ENCODE measurements at places on chromosomes 6 and 20.
A peak's percentile ranks its signal among the peaks of the same experiment; 100 is the strongest.

DNA sequence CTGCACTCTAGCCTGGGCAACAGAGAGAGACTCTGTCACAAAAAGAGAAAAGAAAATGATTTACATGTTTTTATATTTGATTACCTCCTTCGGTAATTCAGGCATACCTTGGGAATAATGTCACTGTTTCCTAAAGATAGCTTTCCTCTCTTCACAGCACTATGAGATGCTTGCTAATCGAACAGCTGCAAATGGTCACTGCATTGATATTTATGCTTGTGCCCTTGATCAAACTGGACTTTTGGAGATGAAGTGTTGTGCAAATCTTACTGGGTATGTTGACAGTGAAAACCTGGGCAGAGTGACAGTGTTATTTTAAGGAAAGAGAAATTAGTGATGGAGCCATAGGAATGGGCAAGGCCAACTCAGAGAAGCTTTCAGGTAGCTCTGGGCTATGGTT lies 19.6 kb downstream of the SEC23B start:
- DNase-seq, result no peak

DNA sequence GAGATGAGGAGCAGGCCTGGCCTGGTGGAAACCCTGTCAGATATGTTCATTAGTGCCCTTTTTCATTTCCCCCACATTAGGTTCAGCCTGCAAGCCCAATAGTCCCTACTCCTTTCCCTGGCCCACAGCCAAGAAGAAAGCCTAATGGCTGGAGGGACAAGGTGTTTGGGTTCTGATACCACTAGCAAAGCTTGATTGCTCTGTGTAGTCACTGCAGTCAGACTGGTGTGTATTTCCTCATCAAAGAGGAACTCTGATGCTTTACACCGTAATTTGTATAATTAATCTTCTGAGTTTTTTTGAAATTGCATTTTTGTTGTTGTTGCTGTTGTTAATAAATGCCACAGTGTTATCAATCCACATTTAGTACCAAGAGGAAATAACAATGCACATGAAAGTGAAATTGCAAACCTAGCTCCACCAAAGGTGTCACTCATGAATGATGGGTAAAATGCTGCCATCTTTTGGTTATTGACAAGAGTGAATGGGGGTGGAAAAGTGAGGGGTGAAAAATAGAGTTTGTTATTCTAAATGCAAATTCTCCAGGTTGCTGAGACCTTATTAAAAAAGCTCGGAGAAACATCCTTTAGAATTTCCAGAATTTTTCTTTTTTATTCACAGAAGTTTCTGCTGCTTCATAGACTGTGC lies 320.2 kb upstream of the POU3F2 start:
- DNase-seq, result no peak

GRCh38 chr6:137906020-137906472 lies 39.0 kb downstream of the TNFAIP3 start:
- DNase-seq, result no peak

DNA sequence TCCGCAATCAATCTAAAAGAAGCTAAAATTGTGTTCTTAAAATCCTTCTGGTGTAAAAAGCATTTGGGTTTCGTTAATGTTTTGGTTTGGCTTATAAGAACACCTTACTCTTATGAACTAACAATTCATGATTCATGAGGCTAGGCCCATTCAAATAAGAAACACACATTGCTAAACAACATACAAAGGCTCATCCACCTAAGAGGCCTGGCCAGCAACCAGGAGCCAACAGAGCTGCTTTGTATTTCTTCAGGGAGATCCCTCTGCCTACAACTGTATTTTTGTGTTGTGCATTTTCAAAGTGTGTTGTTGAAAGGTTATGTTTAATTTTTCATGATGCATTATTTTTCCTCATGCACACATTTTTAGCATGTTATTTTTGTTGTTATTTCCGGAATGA lies 98.6 kb downstream of the PTPRK start:
- DNase-seq, result no peak

GRCh38 chr6:149031859-149032598 lies 285.2 kb downstream of the UST start:
- DNase-seq, result no peak

- no peak for DNase-seq
Measured at GRCh38 chr6:4010689-4011090, 68.2 kb downstream of the FAM217A start.

GRCh38 chr6:153150752-153151440 lies 19.8 kb upstream of the RGS17 start:
- DNase-seq, result no peak

DNA sequence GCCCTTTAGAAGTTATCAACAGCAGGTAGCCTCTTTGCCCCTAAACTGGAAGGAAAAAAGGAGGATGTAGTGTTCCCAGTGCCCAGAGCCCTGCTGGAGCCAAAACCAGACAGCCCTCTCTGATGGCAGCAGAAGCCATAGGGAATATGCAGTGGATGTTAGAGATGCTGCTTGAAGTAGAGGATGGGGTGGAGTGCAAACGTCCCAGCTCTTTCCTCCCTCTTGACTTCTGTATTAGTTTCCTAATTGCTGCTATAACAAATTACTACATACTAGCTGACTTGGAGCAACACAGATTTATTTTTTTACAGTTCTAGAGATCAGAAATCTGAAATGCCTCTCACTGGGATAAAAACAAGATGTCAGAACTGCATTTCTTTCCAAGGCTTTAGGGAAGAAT lies 12.5 kb upstream of the CD2AP start:
- no peak for DNase-seq

DNA sequence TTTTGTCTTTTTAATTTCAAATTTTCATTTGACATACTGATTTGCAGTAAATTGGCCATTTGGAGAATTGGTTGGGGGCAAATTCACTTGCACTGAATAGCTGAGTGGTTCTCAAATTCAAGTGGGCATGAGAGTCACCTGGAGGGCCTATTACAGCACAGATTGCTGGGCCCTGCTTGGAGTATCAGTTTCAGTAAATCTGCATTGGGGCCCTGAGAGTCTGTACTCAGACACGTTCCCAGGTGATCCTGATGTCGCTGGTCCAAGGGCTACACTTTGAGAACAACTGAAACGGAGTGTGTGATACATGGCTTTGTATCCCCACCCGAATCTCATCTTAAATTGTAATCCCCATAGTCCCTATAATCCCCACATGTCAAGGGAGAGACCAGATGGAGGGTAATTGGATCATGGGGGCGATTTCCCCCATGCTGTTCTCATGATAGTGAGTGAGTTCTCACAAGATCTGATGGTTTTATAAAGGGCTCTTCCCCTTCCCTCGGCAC lies 115.9 kb downstream of the KLHL32 start:
- no peak for DNase-seq

GRCh38 chr20:23629017-23629541 lies 8.7 kb downstream of the CST3 start:
- DNase-seq, result no peak

DNA sequence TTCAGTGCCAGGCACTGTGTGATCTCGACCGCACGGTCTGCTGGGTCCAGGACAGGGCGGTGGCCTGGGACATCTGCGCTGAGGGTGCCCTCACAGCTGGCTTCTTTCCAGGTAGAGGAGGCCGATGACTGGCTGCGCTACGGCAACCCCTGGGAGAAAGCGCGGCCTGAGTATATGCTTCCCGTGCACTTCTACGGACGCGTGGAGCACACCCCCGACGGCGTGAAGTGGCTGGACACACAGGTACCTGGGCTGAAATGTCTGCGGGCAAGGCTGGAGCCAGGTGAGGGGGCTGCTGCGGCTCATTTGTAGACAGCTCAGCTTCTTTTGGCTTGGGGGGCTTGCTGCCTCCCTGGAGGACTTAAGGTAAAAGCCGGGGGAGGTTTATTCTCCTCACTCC lies 26.6 kb downstream of the PYGB start:
- no peak for DNase-seq

DNA sequence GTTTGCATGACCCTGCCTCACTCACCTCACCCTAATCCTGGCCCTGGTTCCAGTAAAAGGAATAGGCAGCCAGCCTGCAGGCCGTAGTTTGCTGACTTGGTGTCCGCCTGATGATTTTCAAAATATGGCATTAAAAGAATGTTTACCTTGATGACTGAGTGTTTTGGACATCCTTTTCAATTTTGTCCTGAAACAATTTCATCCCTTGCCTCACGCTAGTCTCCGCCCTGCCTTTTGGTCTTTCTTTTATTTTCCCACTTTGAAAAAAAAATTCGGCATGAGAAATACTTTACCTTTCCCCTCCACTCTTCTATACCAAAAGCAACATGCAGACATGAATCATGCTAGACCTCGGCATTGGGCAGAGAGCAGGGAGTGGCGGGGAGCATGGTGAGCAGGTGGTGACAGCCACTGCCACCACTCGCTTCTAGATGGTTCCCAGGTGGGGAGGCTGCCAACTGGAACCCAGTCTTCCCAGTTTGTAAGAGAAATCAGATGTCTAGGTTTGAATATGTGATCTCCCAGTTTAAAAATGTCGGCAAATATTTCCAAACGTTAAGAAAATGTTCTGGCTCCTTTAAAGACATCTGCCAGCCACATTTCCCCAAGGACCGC lies 9.4 kb downstream of the CD40 start:
- no peak for DNase-seq

DNA sequence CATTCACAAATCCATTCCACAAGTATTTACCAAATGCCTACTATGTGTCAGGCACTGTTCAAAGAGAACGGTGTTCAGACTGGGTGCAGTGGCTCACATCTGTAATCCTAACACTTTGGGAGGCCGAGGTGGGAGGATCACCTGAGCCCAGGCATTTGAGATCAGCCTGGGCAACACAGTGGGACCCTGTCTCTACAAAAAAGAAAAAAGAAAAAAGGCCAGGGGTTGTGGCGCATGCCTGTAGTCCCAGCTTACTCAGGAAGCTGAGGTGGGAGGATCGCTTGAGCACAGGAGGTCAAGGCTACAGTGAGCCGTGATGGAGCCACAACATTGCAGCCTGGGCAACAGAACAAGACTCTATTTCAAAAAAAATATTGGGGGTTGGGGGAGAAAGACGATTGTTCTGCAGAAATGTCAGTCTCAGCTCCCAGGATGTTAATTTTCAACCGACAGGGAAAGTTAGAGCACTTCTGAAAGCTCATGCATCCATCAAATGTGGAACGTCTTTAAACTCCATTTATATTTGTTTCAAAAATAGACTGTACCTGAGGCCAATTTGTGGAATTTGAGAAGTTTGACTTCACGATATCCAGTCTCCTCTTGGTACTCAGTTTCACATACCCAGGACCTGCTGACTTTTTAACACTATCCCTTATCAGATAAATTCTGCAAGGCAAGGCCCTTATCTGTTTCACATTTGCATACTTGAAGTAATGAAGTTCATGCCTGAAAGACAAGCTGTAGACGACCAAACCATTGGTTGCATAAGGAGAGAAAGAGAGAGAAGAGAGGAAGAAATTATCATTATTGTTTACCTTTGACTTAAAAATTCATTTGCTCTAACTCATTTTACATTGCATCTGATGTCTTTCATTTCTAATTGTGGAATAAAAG lies 14.8 kb upstream of the BTN3A2 start:
- DNase-seq, result no peak

DNA sequence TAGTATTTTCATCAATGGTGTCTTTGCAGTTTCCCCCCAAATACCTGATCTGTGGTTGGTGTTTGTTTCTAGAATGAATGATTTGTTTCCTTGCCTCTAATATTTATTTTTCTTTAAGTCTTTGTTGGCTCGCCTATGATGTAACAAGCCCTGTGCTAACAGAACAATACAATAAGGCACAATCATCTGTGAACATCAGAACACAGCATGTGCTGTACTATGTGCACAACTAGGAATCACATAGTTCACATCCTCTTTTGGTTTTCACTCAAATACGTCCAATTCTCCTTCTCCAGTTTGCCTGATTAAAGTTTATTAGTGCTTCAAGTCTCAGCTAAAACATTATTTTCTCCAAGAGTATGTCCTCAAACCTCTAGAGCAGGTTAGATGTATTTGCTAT lies 613.1 kb downstream of the EPHA7 start:
- DNase-seq, result no peak

GRCh38 chr6:16206595-16207037 lies 31.8 kb upstream of the GMPR start:
- DNase-seq, result peak; percentile 31

- no peak for DNase-seq
Measured at GRCh38 chr20:43096931-43097260, 92.8 kb downstream of the PTPRT start.

- no peak for DNase-seq
Measured at GRCh38 chr6:44921798-44922197, 406.3 kb upstream of the RUNX2 start.

- DNase-seq, result no peak
Measured at GRCh38 chr6:4370066-4370465, 234.7 kb upstream of the ECI2 start.

- no peak for DNase-seq
Measured at GRCh38 chr6:25499615-25500235, 152.3 kb upstream of the SCGN start.

Measured in stimulated activated naive CD8-positive, alpha-beta T cell treated with anti-CD3 and anti-CD28 coated beads, Interleukin-15, amount 100 ng/mL, for 72 hours (primary cell).